ENCODE measurements at places on chromosomes 1 and 21.

DNA sequence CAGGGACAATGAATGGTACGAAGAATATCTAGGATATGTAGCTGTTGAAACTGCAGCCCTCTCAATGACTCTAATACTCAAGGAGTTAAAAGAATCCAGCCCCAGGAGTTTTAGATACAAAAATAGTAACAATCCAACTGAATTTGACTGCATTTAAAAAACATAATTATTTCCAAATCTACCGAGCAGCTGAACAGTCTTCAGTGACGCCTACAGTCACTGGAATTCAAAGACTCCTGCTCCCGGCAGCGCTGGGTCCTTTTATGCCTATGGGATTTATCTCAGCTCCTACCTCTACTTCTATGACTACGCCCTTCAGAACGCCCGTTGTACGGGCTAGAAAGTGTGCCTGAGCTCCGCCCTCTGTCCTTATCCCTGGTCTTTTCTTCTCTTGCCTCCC lies 55.7 kb downstream of the WARS2 start:
- no peak for DNase-seq

DNA sequence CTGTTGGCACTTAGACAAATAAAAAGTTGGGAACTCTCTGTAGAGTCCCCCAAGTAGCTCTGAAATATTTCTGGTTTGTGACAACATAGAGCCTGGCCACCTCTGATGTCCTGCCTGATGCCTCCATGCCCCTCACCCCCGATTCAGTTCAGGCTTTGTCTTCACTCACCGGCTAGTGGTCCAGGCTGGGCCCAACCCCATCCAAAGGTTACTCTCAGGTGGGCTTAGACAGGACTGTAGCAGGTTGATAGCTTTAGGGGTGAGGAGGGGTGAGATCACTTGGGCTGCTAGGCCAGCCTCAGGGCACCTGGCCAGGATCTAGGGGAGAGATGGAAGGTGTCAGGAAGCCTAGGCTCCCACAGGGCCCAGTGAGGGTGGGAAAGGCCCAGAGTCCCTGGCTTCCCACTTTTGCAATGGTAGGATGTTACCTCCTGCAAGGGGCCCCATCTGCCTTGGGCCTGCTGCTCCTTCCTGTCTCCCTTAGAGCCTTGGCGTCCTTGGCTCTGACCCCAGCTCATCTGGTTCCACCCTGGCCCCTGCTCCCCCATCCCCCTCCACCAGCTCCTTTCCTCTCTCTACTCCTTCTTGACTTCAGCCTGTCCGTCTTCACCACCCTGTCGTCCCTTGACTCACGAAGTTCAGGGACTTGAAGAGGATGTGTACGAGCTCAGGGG lies 6.7 kb downstream of the EPS8L3 start:
- DNase-seq = no peak

DNA sequence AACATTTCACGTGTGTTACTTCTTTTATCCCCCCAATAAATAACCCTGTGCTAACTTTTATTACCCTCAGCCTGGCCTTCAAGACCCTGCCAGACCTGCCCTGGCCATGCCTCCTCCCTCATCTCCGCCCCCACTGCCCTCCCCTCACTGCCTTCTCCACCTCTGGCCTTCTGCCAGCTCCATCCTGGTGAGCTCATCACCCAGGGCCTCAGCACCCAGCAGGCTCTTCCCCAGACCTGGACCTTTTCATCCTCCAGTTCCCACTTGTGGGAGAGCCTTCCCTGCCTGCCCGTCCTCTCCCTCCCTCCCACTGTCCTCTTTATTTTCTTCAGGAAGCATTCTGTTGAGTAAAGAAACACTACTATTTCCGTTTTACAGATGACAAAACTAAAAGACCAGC lies 72.0 kb downstream of the SLC66A1 start:
- no peak for DNase-seq

DNA sequence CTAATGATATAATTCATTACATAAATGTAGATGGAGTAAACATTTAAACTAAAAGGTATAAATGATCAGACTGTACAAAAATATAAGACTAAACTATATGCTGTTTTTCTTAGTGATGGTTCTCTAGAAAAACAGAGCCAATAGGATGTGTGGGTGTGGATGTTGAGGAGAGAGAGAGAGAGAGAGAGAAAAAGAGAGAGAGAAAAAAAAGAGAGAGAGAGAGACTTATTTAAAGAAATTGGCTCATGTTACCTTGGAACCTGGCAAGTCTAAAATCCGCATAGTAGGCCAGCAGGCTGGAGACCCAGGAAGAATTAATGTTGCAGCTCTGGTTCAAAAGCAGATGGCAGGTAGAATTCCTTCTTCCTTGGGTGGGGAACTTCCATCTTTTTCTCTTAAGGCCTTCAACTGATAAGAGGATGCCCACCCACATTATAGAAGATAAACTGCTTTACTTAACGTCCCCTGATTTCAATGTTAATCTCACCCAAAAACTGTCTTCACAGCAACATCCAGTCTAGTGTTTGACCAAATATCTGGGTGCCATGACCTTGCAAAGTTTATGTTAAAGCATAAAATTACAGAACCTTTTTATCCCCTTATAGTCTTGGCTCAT lies 74.3 kb upstream of the KCNJ15 start:
- DNase-seq = no peak

DNA sequence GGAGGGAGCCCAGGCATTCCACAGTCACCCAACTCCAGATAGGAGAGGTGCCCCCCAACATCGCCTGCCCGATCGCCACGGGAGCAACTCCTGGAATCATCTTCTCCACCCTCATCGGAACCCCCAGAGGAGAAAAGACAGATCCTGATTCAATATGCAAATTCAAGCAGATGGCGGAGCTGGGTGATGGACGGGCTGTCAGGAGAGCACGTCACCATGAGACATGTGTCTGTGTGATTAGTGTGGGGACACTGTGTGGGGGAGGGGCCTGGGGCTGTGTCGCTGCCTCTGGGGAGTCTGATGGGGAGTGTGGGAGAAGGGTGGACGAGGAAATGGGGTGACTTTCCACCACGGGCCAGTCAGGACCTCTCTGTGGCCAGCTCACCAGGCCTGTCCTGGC lies 90.2 kb upstream of the CSF3R start:
- no peak for DNase-seq

DNA sequence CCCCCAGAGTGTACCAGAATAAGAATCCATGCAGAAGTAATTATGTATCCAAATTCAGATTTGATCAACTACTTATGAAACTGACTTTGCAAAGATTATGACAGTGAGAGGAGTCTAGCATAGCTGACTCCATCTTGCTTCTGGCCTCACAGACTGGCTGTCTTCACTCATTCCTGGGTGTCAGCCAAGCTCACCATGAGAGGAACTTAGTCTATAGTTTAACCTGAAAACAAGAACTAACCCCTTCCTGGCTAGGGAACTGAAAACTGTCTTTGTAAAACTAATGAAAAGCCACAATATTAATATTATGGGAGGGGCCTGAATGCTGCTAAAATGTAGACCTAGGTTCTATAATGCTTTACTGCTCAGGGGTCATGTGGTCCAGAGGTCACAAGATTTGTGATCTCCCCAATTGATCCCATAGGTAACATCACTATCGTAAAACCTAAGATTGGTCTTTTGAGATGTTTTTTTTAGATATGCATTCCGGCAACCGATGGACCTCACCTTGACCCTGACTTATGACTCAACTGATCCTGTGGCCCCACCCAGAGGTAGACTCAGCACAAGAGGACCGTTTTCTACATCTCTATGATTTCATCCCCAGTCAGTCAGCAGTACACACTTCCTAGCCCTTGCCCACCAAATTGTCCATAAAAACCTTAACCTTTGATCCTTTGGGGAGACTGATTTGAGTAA lies 55.2 kb downstream of the ATP1B1 start:
- DNase-seq = no peak

GRCh38 chr1:155553349-155553748 lies 9.3 kb downstream of the ASH1L start:
- DNase-seq = no peak

GRCh38 chr1:157490467-157491165 lies 61.7 kb downstream of the FCRL5 start:
- DNase-seq = peak; percentile 56

- DNase-seq = no peak
Measured at GRCh38 chr1:227734546-227734855, 601 bp downstream of the JMJD4 start.

- no peak for DNase-seq
Measured at GRCh38 chr1:33049371-33049770, 12.7 kb upstream of the AK2 start.
